ENCODE measurements at places on chromosomes 3 and 15.

DNA sequence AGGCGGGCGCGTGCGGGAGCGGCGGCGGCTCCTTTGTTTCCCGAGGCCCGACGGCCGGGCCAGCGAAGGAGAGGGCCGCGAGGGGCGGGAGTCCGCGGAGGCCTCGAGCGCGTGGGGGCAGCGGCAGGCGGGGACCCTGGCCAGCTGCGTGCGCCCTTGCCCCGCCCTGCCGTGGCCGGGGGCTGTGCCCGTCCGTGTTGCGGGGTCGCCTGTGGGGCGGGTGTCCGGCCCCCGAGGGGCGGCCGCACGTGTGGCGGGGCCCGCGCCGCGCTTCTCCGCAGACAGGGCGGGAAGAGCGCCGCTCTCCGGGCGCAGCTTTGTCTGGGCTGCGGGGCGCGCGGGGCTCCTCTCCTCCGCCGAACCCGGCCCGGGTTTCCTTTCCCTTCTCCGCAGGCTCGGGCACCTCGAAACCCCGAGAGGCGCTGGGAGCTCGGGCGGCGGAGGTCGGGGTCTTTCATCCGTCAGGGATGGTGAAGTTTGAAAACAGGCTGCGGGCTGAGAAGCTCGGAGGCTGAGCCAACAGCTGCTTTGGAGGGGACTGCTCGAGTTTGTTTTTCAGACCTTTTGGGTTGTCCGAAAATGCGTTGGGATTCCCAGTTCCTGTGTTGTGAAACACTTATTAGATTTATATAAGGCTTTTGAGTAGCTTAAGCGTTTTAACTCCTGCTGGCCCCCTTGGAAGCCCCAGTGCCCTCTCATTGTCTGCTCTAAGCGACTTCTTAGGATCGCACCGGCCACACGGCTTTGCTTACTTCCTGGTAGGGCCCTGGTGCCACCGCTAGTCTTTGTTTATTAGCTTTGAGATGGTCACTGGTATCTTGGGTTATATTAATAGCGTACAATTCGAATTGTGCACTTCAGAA is 817 bp downstream of the USP3 start:
- DNase-seq: no peak

GRCh38 chr3:73484656-73485248 is 140.0 kb downstream of the PDZRN3 start:
- no peak for DNase-seq

DNA sequence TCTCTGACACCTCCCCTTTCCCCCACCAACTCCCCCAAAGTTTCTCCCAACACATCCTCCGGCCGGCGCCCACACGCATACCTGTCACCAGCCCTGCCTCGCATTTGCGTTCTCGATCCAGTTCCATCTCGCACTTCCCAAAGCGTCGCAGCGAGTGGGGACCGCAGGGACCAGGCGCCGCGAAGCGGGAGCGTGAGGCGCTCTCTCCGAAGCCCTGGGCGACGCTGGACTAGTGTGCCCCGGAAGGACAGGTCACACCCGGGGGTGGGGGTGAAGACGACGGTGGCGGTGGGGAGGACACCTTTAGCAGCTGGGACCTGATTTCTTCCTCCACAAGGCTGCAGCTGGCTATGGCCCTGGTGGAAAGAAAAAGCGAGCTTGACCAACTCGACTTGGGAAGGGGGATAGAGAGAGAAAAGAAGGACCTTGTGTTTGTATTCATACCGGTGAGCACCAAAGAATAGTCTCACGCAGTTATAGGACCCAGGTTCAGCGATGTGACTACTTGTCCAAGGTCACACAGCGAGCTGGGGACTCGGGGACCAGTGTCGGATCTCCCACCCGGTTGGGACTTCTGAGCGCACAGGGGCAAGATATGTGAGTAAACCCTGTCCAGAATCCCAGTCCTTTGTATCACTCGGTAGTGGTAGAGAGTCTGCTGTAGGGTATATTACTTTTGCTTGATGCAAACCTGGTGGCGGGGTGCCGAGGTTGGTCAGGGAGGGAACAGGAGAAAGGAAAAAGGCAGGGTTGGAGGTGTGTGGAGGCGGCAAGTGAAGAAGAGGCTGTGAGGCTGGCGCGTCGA is 607 bp upstream of the GHSR start:
- no peak for DNase-seq

GRCh38 chr3:115512565-115513415 is 110.5 kb upstream of the GAP43 start:
- DNase-seq: no peak

- DNase-seq: no peak
Observed at GRCh38 chr3:11629716-11630115, 14.0 kb downstream of the VGLL4 start.

- DNase-seq: no peak
Observed at GRCh38 chr3:134517791-134518190, 31.9 kb downstream of the CEP63 start.

DNA sequence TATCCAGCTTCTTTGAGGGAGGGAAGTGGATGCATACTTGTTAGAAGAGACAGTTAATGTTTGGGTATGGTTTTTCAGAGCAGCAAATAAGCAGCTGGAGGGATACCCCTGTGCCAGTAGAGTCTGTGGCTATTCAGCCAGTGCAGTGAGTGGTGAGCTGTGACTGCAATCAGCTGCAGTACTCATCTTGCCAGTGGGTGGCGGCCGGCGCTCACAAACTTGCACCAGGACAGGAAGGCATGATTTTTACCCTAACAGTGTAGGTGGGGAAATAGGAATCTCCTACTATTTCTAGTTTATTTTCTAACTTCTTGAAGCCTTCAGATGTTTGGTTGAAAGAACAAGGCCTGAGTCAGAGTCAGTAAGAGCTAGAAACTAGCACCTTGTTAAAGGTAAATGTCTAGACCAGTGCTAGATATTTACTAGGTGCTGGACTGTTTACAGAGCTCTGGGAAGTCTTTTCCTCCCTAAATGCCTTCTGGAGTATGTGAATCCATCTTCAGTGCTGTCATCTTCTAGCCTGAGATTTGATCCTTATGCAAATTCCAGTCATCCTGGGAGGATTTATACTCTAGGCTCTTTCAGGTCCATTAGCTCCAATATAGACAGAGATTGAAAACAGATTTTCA is 23.6 kb downstream of the TIMP4 start:
- DNase-seq: no peak

DNA sequence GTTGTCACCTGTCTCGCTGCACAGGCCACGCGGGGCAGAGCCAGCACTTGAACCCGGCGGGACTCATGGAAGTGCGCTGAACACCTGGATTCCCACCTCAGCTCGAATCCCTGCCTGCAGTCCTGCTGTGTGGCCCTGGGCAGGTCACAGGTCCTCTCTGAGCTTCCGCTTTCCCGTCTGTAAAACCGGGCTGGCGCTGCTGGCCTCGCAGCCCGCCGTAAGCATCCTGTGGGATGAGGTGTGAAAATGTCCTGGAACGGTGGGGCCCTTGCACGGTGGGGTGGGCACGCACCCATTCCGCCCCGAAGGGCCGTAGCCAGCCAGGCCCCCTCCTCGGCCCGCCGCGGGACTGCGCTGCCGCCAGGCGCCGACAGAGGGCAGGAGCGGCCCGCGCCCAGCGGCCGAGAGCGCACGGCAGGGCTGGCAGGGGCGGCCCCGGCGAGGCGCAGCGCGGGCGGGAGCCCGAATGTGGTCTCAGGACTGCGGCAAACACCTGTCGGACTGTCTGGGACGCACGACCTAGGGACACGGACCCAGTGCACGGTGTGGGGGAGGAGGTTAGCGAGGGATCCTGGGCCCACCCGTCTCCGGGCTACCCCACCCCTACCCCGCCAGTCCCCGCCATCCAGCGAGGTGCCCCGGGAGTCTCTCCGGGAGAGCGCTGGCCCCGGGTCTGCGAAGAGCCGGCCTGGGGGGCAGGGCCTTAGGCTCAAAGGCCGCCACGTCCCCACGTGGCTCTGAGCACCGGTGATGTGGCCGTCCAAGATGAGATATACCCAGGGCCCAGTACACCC is 40.4 kb downstream of the DNAJB8 start:
- DNase-seq: no peak

DNA sequence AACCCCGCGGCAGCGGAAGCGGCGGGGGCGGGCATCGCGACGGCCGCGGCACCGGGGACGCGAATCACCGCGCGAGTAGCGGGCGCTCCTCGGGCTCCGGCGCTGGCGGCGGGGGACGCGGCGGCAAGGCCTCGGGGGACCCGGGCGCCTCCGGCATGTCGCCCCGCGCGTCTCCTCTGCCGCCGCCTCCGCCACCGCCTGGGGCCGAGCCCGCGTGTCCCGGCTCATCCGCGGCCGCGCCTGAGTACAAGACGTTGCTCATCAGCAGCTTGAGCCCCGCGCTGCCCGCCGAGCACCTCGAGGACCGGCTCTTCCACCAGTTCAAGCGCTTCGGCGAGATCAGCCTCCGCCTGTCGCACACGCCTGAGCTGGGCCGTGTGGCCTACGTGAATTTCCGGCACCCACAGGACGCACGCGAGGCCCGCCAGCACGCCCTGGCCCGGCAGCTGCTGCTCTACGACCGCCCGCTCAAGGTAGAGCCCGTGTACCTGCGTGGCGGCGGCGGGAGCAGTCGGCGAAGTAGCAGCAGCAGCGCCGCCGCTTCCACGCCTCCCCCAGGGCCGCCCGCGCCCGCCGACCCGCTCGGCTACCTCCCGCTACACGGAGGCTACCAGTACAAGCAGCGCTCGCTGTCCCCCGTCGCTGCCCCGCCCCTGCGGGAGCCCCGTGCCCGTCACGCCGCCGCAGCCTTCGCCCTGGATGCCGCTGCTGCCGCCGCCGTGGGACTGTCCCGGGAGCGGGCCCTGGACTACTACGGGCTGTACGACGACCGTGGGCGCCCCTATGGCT is 675 bp downstream of the RBM15B start:
- DNase-seq: no peak

DNA sequence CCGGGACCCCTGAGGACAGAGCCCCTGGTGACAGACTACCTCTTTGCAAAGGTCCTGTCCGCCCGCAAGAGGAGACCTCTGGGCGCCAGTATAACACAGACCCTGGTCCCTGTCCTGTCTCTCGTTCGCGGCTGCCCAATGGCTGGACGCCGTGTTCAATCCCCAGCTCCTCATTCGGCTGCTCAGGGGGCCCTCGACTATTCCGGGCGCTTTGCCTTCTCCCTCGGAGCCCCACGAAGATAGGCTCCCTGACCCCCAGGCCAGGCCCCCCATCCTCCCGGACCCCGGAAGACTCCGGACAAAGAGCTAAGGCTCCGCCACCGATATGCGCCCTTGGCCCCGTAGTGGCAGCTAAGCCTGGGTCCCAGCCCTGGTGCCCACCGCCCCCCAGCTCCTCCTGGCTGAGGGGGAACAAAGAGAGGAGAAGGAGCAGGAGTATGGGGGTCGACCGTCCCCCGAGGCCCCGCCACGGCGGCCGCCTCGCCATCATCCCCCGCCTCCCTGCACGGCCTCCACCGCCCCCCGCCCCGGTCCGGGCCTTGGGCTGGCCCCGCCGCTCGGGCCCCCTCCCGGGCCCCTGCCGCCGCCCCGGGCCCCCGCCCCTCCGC is 437 bp downstream of the CELSR3 start:
- no peak for DNase-seq

GRCh38 chr3:33488683-33489082 is 48.5 kb upstream of the UBP1 start:
- no peak for DNase-seq

GRCh38 chr3:112561484-112561733 is 353 bp downstream of the ATG3 start:
- no peak for DNase-seq

GRCh38 chr3:120162400-120162799 is 68.2 kb upstream of the GSK3B start:
- DNase-seq: no peak

DNA sequence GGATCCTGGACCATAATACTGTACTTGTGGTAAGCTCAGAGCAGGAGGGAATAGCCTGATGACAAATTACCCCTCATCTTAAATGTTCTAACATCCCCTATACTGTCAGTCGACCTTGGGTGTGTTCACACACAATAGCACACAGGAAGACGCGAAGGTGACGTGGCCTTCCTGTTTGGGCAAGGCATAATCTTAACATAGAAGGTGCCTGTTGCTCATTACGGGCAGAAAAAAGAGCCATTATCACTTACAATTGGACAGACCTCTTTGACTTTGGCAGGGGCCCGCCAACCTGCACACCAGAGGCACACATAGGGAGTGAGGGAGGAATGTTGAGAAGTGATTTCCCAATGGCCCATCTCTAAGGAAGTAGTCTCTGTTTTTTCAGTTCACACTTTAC is 144.2 kb downstream of the ANO10 start:
- DNase-seq: no peak

GRCh38 chr3:132735589-132735988 is 13.4 kb upstream of the NPHP3 start:
- DNase-seq: no peak

DNA sequence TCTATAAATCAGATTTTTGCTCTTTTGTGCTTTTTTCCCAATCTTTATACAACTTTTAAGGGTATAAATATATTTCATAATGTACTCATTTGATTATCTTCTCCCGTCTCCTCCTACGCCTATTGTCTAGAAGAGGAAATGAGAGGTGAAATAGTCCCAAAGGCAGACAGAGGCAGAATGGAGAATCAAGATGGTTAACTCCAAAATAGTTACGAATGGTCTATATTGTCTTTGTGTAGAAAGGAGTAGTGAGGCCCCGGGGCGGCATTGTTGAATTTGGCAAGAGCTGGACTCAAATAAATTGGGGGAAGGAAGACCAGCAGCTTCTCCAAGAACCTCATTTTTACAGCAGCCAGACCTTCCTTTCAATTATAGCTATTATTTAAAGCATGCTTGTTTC is 23.9 kb downstream of the ITPR1 start:
- no peak for DNase-seq

- no peak for DNase-seq
Observed at GRCh38 chr3:134274571-134274970, 23.9 kb upstream of the RYK start.

- DNase-seq: no peak
Observed at GRCh38 chr3:193863657-193864357, 270.8 kb downstream of the OPA1 start.

DNA sequence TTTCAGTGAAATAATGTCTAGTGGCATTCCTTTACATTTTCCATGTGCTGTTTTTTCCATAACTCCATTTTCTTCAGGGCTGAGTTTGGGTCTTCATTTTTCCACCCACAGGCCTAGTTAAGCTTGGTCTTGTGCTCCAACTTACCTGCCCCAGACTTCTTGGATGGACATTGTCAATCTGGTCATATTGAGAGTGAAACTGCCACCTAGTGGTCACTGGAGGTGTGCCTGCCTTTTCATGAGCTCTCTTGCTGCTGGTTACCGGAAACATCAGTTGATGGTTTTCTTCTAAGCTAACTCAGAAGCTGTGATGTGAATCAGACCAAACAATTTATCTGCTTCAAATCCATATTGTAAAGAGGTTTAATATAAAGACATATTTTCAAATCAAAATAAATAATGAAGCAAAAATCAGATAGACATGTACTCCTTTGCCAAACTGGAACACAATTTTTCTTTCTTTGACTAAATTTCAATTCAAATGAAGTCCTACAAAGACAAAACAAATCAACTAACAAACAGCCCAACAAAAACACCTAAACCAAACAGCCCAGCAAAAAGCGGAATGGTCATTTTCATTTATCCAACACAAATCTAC is 135.1 kb upstream of the RASGRP1 start:
- DNase-seq: no peak

GRCh38 chr3:152298393-152299248 is 29.9 kb downstream of the MBNL1 start:
- DNase-seq: peak; percentile 56
